ENCODE measurements at places on chromosomes 11 and 22.
A peak's percentile ranks its signal among the peaks of the same experiment; 100 is the strongest.

GRCh38 chr11:42003801-42004200, 544.3 kb upstream of the LRRC4C start:
- DNase-seq = no peak

- no peak for DNase-seq
These were observed 576.5 kb upstream of the ANO3 start for GRCh38 chr11:25755381-25755780.

- DNase-seq = no peak
These were observed 2.0 kb downstream of the CD3E start for GRCh38 chr11:118306556-118306955.

DNA sequence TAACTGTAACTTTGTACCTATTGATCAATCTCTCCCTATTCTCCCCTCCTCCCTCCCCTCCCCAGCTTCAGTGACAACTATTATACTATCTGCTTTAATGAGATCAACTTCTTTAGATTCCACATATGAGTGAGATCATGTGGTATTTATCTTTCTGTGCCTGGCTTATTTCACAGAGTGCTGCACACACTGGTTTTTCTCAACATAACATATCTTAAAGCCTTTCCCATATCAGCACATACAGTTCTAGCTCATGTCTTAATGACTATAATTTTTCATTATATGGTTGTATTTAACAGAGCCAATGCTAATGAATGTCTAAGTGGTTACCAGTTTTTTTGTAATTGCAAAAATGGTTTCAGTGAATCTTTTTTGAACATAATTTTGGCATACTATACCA, 340.3 kb upstream of the DDI1 start:
- DNase-seq = peak; percentile 57

GRCh38 chr11:13000721-13001120, 8.4 kb upstream of the RASSF10 start:
- DNase-seq = no peak

- peak; percentile 41 for DNase-seq
These were observed 2.7 kb upstream of the RHOD start for GRCh38 chr11:67053896-67054329.

DNA sequence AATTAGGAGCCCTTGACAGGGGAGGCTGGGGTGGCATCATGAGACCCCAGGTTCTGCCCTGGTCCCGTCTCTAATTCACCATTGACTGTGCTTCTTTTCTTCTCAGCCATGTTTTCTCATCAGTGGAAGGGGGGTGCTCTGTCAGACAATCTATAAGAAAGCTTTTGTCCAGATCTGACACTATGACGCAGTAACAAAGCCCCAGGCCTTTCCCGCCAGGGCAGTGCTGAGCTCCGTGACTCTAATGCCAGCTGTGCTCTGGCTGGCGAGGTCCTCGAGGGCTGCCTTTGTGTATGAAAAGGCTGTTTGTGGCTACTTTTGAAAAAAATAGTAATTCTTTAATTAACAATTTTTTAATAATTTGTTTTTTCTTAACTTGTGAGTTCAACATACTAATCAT, 3.2 kb downstream of the CD6 start:
- DNase-seq = no peak

- DNase-seq = no peak
These were observed 21.5 kb downstream of the OR56B4 start for GRCh38 chr11:6129011-6129410.

- DNase-seq = no peak
These were observed 20.7 kb downstream of the DDX10 start for GRCh38 chr11:108685419-108686130.

- no peak for DNase-seq
These were observed 122.2 kb upstream of the TRPC6 start for GRCh38 chr11:101705972-101706371.

DNA sequence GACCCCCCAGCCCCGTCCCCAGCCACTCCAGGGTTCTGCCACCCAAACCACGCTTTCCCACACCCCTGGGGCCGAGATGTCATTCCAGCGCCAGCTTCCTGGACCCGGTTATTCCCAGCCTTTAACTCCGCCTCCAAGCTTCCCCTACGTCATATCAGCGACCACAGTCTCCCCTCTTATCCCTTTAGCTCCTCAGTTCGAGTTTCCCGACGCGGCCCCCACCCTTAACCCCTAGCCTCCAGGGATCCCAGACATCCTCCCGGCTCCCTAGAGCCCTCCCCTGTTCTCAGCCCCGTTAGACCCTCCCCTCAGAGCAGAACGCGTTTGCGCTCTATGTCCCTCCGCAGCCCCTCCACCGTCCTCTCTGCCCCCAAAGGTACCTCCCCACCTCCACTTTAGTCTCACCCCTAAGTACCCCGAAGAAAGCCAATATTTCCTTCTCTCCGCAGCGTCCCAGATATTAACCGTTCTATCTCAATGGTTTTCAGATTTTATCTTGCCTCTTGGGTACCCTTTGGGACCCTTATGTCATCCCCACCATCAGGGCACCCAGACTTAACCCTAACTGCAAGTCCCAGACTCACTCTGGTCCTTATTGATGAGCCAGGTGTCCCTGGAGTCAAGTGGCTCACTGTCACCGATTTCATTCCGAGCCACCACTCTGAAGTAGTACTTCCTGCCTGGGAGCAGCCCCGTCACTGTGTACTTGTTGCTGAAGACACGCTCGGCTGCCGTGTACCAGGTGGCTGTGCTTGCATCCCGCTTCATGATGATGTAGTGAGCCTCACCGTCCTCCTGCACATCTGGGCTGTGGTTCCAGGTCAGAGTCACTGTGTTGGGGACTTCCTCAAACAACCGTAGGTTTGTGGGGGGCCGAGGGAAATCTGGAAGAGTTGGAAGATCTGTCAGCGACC, 8.0 kb downstream of the TMEM86A start:
- DNase-seq = peak; percentile 36

GRCh38 chr22:50224071-50224470, 20.8 kb downstream of the TUBGCP6 start:
- DNase-seq = no peak

GRCh38 chr11:5204787-5205186, 4.3 kb upstream of the OR51V1 start:
- DNase-seq = peak; percentile 81

DNA sequence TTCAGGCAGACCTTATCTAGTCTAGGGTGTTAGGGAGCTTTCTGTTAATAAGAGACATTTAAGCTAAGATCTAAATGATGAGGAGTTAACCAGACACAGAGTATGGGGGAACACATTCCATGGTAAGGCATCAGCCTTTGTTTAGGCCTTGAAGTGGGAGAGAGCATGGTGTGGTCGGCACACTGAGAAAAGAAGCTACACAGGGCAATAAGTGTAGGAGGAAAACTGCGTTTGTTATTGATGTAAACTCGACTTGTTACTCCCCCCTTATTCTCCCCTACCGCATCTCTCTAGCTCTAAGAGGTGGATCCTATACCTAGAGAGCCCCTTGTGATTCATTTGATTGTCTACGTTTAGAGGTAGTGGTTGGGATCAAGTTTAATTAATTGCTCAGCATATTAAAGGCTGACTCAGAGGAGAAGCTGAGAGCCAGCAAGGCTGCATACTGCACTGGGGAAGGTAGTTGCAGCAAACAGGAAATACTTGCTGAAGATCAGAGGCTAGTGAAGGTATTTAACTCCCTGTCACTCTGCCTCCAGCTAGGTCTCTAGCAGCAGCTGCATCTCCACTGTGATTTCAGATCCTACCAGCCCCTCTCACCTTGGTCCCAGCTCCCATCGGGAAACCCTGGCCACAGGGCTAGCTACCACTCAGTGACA, 86.8 kb upstream of the TEAD1 start:
- peak; percentile 54 for DNase-seq

- DNase-seq = peak; percentile 21
These were observed 26.0 kb downstream of the TENM4 start for GRCh38 chr11:79414644-79415317.

DNA sequence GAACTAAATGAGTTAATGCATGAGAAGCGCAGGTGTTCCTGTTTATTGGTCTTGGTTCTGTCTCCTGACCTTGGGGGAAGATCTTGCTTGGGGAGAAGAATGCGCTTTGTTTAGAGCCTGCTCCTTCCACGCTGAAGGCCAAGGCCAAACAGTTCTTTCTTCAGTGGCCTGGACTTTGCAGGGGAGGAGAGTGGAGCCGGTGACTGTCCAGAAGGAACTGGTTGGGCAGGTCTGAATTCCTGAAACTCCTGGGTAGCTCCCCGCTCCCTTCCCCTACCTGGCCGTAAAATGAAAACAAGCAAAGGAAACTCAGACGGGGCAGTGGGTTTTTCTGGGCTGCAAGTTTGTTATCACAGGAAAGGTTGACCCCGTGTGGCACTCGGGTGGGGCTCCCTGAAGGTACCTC, 3.6 kb downstream of the ARHGAP8 start:
- DNase-seq = no peak

DNA sequence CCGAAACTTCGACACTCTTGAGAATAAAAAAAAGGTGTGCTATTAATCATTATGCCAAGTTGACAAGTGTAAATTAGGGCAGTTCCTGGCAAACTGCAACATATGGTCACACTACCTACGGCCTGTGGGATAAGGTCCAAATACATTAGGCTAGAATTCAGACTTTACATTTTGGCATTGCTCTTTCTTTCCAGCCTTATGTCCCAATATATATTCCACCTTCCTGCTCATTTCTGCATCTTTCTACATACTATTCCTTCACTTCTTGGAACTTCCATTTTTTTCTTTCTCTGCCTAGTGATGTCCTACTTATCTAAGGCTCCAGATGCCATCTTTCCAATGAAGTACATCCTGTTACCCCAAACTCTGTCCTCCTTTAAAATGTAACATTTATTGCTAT, 577.2 kb downstream of the LRRC4C start:
- DNase-seq = no peak

- DNase-seq = no peak
These were observed 395.0 kb upstream of the CCDC90B start for GRCh38 chr11:83681031-83681781.

GRCh38 chr22:27990879-27991278, 71.8 kb upstream of the PITPNB start:
- peak; percentile 56 for DNase-seq

DNA sequence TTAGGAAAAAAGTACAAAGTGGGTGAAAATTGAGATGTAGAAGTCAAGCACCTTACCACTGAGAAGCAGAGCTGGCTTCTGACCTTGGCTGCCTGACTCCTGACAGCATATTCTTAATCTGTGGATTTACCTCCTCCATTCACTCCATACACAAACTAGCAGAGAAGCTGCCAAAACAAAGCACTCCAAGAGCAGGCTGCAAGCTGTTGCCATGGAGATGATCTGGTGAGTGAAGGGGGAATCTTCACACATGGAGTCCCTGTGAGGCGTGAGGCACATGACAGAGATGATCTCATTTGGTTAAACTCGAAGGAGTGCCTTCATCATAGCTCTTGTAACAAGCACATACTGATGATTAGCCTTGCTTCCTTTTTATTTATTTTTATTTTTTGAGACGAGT, 16.1 kb downstream of the COMMD9 start:
- DNase-seq = no peak

GRCh38 chr11:14118072-14118471, 155.5 kb downstream of the SPON1 start:
- no peak for DNase-seq

GRCh38 chr22:45579306-45579705, 76.6 kb downstream of the FBLN1 start:
- DNase-seq = no peak
